ENCODE measurements at places on chromosomes 16 and 17. TPM values are rescaled to one million over a fixed set of nuclear protein-coding genes. Genes with fewer than 3 reads are reported as not detected.
A peak's percentile ranks its signal among the peaks of the same experiment; 100 is the strongest.

- DNase-seq: no peak
Measured at GRCh38 chr16:75413951-75414350, 19.4 kb downstream of the CFDP1 start.

GRCh38 chr17:37025847-37026530 lies 77.2 kb downstream of the AATF start:
- no peak for DNase-seq

DNA sequence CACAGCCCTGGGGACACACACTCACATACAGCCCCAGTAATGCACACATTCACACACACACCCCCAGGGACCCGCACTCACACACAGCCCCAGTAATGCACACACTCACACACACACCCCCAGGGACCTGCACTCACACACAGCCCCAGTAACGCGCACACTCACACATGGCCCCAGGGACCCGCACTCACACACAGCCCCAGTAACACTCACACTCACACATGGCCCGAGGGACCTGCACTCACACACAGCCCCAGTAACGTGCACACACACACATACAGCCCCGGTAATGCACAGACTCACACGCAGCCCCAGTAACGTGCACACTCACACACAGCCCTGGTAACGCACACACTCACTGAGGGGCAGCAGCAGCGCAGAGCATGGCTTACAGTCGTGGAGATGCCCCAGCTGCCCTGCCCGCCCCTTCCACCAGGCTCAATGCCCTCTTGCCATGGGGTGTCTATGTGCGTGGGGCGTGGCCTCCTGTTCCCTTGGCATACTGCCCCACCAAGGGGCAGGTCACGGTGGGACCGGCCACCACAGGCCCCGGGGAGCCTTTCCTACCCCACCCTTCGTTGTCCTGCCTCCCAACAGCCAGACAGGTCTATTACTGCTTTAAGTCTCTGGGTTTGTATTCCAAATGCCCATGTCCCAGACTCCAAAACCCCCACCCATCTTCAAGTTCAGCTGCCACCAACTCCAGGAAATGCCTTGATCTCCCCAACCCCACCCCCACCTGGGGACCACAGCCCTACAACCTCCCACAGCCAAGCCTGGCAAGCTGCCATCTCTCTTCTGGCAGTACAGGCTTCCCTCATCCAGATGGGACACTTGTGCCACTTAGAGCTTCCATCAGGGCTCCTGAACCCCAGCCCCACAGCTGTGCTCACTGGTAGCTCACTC lies 2.7 kb downstream of the CCDC102A start:
- peak; percentile 69 for DNase-seq

GRCh38 chr16:19528666-19529065 lies 4.9 kb downstream of the CCP110 start:
- DNase-seq: no peak

GRCh38 chr16:69351309-69352027 lies at the start of gene TMED6:
Gene TMED6 (minus strand): TSS chr16:69351786. CDS start chr16:69351753, 33 bp downstream.
- DNase-seq: no peak

- DNase-seq: no peak
Measured at GRCh38 chr17:61591018-61591417, at the start of gene NACA2. Gene NACA2 (minus strand): TSS chr17:61591219. CDS start chr17:61591180, 39 bp downstream.

GRCh38 chr16:10878328-10878643 lies 1.3 kb downstream of the CIITA start:
- no peak for DNase-seq

GRCh38 chr16:89579351-89579750 lies 3.8 kb downstream of the CPNE7 start:
- no peak for DNase-seq

DNA sequence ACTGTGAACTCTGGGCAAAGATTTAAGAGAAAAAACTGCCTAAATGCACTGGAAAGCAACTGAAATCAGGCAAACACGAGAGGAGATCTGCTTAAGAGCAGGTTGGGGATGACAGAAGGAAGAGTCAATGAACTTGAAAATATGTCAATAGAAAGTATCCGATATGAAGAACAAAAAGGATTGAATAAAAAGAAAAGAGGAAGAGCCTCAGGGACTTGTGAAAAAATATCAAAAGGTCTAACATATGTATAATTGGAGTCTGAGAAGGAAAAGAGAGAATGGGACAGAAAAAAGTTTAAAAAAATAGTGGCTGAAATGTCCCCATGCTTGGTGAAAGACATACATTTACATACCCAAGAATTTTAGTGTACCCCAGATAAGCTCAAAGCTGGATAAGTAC lies 195.5 kb downstream of the COPRS start:
- no peak for DNase-seq

- no peak for DNase-seq
Measured at GRCh38 chr16:57732714-57733113, 2.9 kb upstream of the KATNB1 start.

DNA sequence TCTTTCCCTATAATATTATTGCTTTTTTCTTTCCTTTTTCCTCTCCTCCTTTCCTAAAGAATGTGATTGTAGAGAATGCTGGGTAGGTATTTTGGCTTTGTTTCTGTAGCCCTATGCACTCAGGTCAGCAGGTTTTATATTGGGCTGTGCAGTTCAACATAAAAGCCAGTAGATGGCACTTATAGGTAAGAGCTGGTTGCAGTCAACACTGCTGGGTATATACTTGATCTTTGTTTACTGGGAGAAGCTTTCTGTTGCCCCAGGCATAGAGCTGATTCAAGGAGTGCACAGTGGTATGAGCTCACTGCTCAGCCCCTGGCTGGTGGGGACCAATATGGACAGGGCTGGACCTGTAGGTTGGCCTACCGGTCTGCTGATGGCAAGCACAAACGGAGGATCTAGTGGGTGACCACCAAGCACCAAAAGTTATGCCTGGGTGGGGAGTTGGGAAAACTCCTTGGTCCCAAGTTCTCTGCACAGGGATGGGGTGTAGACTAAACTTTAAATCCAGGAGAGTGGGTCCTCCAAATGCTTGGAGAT lies 378.9 kb downstream of the PMP22 start:
- no peak for DNase-seq

DNA sequence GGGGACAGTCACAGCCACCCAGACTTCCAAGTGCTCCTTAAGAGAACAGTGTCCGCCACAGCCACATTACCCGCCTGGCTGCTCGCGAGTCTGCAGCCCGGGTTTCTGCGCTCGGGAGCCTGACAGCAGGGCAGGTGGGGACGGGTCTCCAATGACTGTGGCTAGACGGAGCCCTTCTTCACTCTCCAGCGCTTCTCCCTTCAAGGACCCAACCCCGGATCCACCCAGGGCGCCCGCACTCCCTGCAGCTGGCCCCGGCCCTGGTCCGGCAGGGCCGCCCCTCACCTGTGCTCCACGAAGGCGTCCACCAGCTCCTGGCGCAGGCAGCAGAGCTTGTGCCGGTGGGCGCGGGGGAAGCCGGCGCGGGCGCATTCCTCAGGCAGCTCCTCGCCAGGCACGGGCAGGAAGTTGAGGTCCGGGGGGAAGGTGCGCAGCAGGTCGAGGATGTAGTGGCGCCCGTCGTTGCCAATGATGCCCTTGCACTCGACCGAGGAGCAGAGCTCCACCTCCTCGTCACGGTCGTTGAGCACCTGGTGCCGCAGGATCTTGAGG lies 13.9 kb downstream of the CLUH start:
- no peak for DNase-seq

DNA sequence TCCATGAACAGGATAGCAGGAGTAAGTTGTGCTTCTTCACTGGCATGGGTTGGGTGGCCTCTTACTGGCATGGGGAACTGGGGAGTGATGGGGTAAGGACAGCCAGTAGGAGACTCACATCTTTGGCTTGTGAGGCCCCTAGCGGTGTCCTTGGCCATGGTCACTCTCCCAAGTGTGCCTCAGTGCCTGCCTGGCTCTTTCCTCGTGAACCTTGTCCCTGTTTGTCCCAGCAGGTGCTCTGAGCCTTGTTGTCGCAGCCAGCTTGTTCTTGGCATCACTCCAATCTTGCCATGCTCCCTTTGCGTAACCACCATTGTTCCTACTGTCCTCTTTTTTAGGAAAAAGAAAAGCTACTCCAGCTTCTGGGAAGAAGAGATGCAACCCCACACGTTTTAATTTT lies 53.6 kb upstream of the SDK2 start:
- no peak for DNase-seq

DNA sequence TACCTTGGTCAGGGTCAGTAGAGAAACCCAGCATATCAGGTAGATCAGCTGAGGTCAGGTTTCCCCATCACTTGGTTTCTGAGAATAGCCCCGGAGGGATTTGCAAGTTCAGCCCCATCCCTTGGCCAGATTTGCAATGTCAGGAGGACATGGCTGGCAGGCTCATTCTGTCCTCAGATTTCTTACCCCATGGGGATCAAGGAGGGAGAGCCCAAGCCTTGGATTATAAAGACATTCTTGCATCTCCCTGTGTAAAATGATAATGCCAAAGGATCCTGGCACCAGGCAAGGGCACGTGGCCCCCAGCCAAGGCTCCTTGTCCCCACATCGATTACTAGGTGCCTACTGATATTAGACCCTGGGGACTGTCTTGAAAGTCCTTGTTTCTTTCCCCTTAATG lies 53.2 kb downstream of the MYH3 start:
- DNase-seq: no peak

DNA sequence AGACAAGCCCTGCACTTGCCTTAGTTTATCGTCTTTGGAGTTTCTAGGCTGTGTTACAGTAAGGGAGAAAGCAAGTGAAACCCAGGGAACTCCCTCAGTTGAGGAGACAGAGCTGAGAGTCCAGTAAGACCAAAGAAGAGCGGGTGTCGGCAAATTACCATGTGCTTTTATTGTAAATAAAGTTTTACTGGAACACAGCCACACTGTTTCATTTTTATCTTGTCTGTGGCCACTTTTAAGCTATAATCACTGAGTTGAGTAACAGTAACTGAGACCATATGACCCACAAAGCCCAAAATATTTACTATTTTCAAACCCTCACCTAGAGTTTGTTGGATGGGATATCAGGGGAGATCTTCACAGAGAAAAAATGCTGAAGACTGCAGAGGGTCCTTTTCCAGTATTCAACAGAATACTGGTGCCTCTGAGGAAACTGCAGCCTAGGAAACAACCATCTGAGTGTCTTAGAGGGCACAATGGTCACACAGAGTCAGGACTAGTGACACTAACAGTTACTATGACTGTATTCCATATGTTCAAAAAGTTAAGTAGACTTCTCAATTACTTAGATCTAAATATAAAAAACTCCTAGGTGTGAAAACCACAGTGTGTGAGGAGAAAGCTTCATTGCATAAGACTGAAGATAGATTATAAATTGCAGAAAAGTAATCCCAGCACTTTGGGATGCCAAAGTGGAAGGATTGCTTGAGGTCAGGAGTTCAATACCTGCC lies 351.1 kb upstream of the TBX2 start:
- DNase-seq: no peak

GRCh38 chr17:39946551-39947330 lies 16.1 kb upstream of the GSDMA start:
- DNase-seq: peak; percentile 24

DNA sequence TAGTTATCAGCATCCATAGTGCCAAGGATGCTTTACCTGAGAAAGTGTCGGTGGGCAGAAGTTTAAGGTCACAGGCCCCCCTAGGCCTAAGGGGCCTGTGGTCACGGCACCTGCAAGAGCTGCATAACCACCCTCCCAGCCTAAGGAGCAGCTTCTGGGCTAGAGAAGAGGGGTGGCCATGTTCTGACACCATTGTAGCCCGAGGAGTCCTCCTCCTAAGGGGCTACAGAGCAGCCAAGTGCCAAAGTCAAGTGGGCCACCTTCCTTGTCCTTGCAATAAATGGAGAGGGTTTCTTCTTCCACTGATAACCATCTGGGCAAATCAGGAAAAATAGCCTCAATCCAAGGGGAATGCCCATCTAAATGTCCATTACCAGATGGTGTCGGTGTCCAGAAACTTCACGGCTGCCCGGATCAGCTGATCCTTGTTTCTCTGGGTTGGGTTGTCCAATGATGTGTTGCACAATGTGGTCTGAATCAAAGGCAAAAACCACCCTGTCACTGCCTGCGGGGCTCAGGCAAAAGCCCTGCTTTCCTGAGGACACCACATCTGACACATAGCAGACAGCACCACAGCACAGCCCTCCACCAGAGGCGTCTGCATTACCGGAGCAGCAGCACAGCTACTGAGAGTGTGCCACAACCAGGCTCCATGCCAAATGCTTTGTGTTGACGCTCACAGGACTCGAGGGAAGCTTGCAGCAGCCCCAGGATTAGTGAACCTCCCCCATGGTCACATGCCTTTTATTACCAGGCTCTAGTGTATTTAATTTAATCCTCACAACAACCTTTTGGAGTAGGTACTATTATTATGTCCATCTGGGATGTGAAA lies 12.8 kb downstream of the ATPAF2 start:
- no peak for DNase-seq

DNA sequence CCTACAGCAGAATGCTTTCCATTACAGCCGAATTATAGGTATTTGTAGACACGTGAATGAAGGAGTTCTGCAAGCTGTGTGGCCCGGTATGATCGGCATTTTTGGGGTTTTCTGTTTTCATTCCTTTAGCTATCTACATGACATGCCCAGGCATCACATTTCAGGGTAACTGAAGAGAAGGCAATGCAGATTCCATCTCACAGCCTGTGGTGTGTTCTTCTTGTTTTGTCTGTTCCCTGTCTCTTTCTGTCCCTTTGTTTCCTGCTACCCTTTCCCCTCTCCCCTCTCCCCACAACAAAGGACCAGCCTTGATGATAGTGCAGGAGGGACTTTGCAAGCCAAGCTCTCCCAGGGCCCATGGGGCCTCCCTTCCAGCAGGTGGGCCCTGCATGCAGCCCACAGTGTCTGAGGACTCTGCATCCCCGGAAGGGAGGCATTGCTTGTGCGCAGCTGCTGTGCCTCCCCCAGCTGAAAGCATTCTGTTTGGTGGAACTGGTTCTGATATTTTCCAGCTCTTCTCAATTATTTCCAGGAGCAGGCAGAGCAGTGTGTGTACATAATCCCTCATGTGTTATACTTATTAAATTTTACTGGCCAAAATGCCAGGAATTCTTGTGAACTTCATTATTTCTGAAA lies 207.4 kb downstream of the RPTOR start:
- DNase-seq: peak; percentile 59

GRCh38 chr17:32593003-32593402 lies 106.2 kb downstream of the CDK5R1 start:
- DNase-seq: no peak

DNA sequence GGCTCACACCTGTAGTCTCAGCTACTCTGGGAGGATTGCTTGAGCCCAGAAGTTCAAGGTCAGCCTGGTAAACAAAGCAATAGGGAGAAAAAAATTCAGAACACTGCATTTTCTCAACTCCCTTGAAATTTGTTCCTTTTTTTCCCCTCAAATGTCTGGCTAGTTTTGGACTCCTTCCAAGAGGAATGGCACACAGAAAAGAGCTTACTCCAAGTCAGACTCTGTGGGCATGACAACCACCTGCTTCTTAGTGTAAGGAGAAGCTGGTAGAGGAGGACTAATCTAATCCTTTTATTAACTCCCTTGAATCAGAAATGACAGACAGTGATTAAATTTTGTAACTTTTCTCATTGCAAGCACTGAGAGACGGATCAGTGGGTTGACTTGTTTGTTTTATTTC lies 27.9 kb upstream of the HYDIN start:
- DNase-seq: peak; percentile 64

The ANKS3 gene
- total RNA-seq: 20.7 TPM

The CNTNAP1 gene
- total RNA-seq: 14.7 TPM

The DHRS7C gene
- total RNA-seq: 115 TPM

The TLCD3B gene
- 0.82 TPM for total RNA-seq

The SECTM1 gene
- total RNA-seq: 12.6 TPM

The RASD1 gene
- total RNA-seq: 14.5 TPM

The SULT1A2 gene
- not detected for total RNA-seq

The PPP1R27 gene
- total RNA-seq: 11.9 TPM

The ASPHD1 gene
- 1.6 TPM for total RNA-seq

The ALOX15B gene
- total RNA-seq: 2.2 TPM

The LPCAT2 gene
- 27.0 TPM for total RNA-seq

The WNT3 gene
- total RNA-seq: 1.4 TPM

The TAT gene
- total RNA-seq: not detected

The CNTNAP4 gene
- total RNA-seq: 13.7 TPM

The ABCA10 gene
- 33.5 TPM for total RNA-seq

Measured in tongue (tissue), 3 donors.